ENCODE measurements at places on chromosomes 6 and 20.

DNA sequence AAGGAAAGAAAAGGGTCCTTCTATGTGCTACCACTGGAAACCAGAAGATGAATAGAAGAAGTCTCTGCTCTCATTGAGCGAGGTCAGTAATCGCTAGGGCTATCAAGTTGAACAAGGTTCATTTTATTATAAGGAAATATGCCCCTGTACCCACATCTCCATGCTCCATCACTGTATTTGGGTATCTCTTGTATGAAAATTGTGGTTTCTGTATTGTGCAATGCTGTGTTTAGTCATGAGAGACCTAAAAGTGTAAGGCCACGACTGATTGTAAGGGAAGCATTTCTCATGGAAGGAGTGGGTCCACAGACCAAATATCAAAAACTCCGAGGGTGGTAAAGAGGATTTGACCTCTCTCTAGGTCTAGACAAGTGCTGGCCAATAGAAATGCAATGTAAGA is 3.6 kb upstream of the HS3ST5 start:
- DNase-seq = no peak

- no peak for DNase-seq
These were observed 3.7 kb downstream of the RPS6KA2 start for GRCh38 chr6:166623318-166623717.

DNA sequence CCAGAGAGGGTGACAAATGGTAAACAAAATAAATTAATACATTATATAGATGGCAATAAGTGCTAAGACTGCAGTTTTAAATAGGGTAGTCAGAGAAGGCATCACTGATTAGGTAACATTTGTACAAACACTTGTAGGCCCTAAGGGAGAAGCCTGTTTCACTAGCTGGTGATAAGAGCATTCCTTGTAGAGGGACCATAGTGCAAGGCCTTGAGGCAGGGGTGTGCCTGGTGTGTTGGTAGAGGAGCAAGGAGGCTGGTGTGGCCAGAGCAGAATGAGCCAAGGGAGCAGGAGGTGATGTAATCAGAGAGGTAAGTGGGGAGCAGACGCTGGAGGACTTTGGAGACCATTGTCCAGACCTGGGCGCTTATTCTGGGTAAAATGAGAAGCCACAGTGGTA is 70.7 kb downstream of the ANKRD6 start:
- DNase-seq = no peak

DNA sequence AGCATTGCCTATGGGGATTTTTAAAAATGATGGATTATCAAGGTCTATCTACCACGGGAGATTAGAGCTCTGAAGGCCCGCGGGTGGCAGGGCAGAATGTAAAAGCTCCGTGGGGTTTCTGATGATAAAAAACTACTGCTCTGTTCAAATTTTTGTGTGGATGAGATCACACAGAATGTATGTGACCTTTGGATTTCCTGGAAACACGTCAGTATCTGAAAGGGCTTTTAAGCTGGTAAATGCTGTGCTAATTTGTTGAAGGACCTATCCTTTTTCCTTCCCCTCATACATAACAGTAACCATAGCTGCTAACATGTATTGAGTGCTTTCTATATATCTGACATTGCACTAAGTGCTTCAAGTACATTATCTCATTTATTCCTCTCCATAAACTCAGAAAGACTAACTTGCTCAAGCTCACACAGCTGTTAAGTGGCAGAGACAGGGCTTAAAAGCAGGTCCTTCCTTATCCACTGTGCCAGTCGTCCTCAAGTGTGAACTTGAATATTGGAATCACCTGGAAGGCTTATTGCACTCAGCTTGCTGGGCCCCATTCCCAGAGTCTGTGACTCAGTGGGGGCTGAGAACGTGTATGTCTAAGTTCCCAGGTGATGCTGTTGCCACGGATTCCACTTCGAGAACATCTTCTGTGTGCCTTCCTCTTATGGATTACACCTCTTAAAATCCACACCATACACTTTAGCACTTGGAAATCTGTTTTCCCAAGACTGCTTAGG is 1.9 kb upstream of the TMEM242 start:
- no peak for DNase-seq

DNA sequence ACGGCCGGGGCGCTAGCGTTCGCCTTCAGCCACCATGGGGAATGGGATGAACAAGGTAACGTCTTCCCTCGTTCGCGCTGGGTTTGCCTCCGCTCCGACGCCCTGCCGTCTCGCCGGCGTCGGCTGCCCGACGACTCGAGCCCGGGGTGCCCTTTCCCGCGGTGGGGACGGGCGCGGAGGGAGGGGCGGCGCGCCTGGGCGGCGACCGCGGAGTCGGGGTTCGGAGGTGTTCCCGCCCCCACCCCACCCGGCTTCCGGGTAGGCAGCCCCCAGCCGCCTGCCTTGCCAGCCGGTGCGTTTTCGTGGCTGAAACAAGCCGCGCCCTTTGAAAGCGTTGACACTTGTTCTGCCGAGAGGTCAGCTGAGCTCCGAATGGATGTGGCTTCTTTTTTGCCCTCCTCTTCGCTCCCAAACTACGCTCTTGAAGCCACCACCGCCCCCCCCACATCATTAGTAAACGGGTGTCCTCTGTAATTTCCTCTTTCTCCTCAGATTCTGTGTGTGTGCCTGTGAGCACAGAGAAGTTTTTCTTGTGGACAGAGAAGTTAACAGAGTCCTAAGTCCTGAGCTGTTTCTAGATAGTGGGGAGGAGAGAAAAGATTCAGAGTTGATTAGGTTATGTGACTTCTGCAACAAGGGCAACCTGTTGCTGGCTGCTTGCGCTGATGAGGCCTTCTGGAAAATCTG is 362 bp downstream of the DUSP22 start:
- peak; percentile 41 for DNase-seq

- DNase-seq = no peak
These were observed 23.9 kb downstream of the CLDN20 start for GRCh38 chr6:155287762-155288161.

DNA sequence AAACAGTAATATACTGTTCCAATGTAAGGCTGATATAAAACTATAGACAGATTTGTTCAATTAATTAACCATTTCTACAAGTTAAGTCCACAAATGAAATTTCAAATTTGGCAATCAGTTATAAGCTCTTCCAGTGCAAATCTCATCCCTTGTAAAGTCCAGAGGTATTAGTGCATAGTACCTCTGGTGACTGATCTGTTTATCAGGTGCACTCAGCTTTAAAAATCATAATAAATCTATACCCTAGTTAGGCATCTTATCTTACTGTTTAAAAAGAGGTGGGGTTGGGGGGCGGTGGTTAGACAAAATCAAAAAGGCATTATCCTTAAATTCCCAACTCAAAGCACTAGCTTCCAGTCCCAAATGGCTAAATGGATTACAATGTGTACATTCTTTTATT is 2.9 kb downstream of the FBXO30 start:
- no peak for DNase-seq

- DNase-seq = no peak
These were observed 9.8 kb downstream of the MAPK13 start for GRCh38 chr6:36139991-36140710.

DNA sequence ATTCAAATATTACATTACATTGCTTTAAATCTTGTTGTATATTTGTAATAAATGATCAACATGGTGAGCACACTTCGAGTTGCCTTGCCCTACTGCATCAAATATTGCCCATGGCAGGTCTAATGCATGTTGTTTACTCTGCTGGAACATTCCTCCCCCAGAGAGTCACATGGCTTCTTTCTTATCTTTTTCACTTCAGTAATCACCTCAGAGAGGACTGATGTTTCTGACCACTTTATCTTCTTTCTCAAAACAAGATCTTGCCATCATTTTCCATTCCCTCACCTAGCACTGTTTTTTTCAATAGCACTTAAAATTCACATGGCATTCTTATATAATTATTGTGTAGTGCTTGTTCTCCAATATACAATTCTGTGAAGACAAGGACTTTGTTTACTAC is 243.5 kb upstream of the THEMIS start:
- DNase-seq = no peak

DNA sequence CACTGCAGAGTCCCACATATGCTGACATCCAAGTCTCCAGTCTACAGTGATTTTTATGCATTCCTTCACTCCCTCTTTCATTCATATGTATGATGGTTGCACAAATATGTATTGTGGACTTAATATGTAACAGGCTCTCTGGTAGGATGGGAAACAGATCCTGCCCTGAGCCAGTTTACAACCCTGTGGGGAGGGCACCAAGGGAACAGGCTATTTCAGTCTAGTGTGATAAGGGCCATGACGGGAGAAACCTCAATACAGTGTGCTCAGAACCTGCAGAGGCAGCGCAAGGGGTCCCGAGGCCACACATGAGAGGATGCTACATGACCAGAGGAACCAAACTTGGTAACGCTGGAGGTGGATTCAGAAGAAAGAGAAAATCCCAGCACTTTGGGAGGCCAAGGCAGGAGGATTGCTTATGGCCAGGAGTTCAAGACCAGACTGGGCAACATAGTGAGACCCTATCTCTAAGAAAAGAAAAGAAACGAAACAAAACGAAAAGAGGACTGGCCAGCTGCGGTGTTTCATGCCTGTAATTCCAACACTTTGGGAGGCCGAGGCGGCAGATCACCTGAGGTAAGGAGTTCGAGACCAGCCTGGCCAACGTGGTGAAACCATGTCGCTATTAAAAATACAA is 249.8 kb upstream of the JARID2 start:
- DNase-seq = no peak

GRCh38 chr6:126110512-126111270 is 124.4 kb downstream of the TRMT11 start:
- no peak for DNase-seq

GRCh38 chr6:56656466-56656865 is 13.8 kb upstream of the DST start:
- no peak for DNase-seq

DNA sequence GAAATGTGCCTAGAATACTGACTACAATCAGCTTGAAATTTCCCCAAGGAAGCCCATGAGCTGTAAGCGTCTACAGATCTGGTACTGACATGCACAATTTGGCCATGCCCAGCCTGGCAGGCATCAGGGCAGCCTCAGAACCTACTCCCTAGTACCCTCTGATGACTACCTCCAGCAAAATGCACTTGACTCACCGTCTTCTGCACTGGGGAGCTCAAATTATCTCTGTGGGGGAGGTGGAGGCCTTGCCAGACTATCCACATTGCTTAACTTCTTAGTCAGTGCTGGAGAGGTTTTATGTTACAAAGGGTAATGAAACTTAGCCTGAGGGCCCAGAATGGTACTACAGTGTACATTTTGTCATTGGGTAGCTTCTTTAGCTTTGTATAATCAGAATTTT is 126.0 kb upstream of the ADGRF1 start:
- DNase-seq = no peak

DNA sequence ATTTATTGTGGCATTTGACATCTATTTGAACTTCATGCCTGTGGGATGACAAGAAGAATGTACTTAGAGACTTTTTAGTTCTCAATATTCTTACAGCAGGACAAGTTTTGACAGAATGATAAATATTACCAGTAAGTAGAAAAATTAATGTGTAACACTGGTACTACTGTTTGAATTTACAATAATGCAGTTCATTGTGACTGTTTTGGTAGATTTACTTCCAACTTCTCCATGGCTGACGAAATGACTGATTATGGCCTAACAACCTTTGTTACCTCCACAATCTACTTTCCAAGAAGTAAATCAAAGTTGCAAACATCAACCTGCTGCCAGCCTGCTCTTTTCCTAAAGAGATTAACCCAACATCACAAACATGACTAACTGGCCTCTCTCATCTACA is 38.5 kb downstream of the PAK5 start:
- DNase-seq = no peak

DNA sequence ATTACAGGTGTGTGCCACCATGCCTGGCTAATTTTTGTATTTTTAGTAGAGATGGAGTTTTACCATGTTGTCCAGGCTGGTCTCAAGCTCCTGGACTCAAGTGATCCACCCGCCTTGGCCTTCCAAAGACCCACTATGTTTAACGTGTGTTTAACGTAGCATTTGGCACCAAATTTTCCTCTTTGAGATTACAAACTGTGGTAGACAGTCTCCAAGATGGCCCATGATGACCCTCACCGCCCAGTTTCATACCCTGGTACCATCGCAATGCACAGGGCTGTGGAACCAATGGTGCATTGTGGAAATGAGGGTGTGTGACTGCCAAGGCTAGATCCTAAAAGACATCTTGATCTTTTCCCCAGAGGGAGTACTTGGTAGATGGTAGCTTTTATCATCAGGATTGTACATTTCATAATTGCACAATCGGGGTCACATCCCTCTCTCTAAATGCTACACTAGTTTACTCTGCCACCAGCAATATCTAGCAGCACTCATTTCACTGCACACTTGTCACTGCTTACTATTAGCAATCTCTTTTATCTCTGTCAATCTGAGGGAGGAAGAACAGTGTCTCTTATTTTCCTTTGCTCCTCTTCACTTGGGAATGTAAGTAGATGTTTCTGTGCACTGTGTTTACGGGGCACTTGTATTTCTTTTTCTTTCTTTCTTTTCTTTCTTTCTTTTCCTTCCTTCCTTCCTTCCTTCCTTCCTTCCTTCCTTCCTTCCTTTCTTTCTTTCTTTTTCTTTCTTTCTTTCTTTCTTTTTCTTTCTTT is 96.9 kb downstream of the NOL4L start:
- DNase-seq = no peak

- peak; percentile 61 for DNase-seq
These were observed 15.8 kb downstream of the NPEPL1 start for GRCh38 chr20:58708246-58708931.

DNA sequence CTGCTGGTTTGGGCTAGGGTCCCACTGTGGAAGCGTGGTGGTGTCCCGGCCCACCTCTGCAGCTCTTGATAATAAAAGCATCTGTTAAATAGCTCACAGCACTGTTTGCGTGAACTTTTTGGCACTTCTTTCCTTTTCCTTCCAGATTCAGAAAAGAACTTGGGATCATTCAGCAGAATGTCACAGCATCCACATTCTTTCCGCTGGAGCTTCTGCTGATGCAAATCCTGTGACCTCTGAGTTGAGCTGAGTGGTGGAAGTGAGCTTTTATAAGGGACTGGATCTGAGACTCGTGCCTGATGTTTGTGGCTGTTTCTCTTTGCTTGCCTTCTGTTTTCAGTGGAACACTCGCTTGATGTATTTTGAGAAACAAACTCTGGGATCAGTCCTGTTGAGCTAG is 3.9 kb downstream of the OSBPL2 start:
- DNase-seq = no peak

- peak; percentile 93 for DNase-seq
These were observed 57.5 kb downstream of the RIN2 start for GRCh38 chr20:19815553-19815991.

- DNase-seq = no peak
These were observed 782 bp upstream of the FOXA2 start for GRCh38 chr20:22584922-22585785.

- DNase-seq = no peak
These were observed 63.3 kb upstream of the ASF1A start for GRCh38 chr6:118830691-118831090.

DNA sequence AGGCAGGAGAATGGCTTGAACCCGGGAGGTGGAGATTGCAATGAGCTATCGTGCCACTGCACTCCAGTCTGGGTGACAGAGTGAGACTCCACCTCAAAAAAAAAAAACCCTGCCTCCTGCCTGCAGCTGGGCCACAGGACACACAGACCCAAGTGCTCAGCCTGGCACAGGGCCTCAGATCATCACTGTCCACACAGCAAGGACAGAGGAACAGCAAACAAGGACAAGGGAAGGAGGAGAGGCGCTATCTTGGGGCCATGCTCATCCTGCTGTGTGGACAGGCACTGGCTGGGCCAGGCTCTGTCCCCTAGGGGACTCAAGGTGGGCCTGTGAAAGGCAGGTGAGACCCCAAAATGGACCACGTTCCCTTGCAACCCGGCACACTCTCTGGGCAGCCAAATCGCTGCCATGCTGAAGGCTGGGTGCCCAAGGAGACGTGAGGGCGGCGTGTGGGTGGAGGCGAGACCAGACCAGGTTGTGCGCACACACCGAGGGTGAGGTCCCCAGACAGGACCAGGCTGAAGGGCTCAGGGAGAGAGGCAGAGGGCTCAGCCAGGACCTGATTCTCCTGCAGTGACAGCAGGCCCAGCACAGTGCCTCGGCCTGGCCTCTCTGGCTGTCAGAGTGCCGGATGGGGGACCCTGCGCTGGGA is 9.1 kb downstream of the UCKL1 start:
- DNase-seq = no peak

All from muscle of back (tissue), 13 donors.